ENCODE measurements at places on chromosomes 7 and 10.

GRCh38 chr7:46229409-46229808 is 308.3 kb upstream of the IGFBP3 start:
- DNase-seq, result no peak

GRCh38 chr7:69564454-69565417 is 33.5 kb upstream of the AUTS2 start:
- no peak for DNase-seq

DNA sequence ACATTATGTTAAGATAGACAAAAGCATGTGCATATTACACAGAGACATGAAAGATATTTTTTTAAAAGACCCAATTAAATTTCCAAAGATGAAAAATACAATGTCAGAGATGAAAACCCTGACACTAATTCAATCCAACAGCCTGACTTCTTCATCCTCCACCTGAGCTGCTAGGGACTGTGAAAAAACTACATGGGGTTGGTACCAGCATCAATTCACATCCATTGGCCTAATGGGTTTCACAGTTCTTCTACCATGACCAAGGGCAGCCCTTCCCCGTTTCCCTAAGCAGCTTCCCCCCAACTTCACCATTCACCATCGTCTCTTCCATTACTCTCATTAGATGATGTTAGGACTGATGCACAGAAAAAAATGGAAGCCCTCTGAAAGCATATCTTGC is 37.4 kb upstream of the CDCA7L start:
- no peak for DNase-seq

DNA sequence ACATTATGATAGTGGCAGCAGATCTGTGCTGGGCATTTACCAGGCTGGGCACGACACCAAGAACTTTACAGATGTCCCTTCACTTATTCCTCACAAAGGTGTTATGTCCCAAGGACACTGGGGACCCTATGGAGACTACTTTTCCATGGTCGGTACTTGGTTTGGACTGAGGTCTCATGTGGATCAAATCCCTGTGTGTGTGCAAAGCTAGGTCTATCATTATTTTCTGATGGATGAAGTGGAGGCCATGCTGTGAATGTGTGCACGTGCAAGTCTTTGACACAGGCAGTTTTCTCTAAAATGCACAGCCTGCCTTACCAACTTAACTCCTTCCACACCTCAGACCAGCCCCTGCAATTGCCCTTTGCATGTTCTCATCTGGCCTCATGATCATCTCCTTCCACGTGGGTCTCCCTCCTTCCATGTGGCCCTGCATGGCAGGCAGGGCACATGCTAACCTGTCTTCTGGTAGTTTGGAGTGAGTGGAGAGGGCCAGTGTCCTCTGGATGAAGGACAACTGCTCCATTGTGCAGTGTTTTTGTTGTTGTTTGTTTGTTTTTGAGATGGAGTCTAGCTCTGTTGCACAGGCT is 16.0 kb upstream of the ZNF273 start:
- no peak for DNase-seq

- no peak for DNase-seq
These were observed 5.2 kb upstream of the KBTBD2 start for GRCh38 chr7:32896564-32897347.

DNA sequence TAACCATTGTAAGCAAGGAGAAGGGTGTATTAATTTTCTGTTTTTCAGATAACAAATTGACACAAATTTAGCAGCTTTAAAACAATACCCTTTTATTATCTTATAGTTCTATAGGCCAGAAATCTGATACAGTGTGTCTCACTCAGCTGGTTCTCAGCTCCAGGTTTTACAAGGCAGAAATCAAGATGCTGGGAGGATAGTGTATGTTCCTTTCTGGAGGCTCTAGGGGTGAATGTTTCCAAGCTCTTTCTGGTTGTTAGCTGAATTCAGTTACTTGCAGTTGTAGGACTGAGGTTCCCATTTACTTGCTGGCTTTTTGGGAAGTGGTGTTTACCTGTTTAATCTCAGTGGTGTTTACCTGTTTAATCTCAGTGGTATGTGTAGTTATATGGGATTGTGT is 125.4 kb downstream of the ADK start:
- no peak for DNase-seq

GRCh38 chr7:100965723-100966541 is 3.4 kb upstream of the MUC12 start:
- peak; percentile 60 for DNase-seq

- DNase-seq, result no peak
These were observed 12.2 kb downstream of the KCNMA1 start for GRCh38 chr10:77625379-77625778.

- DNase-seq, result no peak
These were observed 493 bp downstream of the ZMIZ2 start for GRCh38 chr7:44748948-44749731.

DNA sequence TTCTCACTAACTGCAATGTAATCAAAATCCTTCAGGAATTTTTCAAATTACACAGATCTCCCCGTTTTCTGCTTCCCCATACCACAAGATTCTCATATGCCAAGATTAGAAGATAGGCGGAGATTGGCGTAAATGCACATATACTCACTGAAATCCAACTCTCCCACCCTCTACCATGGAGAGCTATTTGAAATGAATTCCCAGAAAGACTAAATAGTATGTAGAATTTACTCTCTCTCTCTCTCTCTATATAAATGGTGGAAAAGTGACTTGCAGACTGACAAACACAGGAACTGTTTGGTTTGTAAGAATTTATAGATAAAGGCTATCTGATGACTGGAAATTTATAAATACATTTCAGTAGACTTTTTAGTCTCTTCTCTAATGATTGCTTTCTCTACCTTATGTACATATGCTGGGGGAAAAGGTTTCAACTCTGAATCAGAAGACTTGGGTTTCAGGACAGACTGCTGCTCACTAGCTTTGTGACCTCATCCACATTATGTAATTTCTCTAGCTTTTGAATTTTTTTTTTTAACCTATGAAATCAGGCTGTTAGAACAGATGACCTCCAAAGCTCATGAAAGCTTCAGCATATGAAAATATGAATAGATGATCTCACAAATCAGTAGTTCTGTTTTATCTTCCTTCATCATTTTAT is 67.8 kb upstream of the CSTF2T start:
- DNase-seq, result no peak
